Fibroblast of pulmonary artery (primary cell): ENCODE measurements at places on chromosomes 3 and 15.

DNA sequence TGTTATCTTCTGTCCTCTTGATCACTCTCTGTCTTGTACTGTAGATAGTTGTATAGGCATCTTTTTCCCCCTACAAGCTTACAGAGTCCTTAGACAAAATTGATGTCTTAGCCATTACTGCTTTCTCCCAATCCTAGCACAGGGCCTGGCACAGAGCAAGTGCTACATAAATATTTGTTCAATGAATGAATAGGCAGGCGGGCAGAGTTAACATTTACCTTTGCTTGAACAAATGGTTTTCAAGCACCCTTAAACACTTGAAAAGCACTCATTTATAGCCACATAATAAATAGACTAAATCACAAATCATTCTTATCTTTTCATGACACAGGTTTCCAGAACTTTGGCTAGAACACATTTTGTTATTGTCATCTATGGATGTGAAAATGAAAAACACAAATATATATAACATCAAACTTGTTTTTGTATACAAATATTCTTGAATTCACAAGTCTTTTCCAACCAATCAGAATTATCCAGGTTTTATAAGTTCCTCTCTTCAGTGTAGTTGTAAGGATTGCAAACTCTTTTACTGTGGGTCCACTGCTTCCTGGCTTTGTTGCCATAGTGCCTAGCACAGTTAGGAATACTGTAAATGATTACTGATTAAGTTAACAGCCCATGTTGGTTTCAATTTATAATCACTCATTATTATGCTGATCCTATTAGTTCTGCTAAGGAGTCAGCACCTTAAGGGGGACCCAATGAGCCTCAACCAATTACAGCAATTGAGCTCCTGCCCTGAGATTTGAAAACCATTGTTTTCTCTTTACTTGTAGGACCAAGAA is 61.9 kb downstream of the ISL2 start:
- DNase-seq: no peak

GRCh38 chr3:141275032-141275422 is 43.4 kb downstream of the PXYLP1 start:
- no peak for DNase-seq

DNA sequence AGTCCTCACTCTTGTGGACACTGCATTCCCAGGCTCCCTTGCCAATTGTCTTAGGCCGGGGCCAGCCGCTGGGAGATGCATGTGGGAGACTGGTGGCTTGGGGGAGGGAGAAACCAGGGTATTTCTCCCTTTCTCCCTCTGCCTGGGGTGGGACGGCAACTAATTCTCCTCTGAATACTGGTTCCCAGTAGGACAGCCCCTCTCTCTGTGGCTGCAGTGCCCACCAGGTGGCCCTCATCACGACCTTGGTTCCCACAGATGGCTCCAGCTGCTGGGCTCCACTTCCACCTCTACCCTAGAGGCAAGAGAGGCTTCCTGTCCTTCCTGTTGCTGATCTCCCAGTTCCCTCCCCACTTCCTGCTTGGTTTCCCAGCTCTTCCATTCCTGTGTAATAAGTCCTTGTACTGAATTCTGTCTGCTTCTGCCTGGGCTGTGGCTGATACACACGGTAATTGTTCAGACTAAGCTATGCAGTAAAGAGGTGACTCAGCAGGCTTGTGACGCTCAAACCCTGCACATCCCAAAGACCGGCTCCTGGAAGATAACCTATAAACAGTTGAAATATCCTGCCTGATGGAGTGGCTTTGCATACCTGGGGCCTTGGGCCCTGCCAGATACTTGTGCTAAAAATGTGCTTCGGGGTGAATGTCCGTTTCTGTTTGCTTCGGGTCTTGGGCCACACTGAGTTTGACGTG is 20.4 kb upstream of the COPG1 start:
- peak; percentile 81 for DNase-seq

DNA sequence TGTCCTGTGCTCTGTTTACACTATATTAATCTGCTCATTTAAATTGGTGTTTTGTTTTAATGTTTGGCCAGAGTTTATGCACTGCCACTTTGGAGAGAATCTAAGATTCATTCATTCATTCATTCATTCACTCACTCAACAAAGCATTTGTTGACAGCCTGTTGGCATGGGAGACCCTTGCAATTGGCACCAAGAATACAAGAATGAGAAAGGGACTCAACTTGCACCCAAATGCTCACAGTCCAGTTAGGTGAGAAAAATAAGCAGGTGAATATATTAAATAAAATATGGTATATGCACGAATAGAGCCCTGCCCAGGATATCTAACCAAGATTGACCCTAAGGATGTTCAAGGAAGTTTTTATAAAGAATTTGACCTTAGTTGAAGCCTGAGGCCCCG is 80.4 kb downstream of the TGFBR2 start:
- no peak for DNase-seq

DNA sequence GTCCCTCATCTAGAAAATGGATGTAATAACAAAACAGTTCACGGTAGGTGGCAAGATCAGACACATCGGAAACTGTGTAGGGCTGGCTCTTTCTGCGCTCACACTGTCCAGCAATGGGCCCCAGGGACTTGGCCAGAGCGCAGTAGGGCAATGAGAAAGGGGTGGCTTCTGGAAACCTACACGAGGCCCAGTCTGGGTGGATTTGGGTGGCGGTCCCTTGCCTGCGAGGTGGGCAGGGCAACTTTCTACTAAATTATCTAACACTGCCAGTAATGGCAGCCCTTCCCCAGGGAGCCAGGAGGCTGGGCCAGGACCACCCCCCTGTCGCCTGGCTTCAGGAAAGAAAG is 2.1 kb upstream of the TNK2 start:
- no peak for DNase-seq

GRCh38 chr3:109257269-109257668 is 59.0 kb downstream of the DPPA2 start:
- DNase-seq: peak; percentile 95

DNA sequence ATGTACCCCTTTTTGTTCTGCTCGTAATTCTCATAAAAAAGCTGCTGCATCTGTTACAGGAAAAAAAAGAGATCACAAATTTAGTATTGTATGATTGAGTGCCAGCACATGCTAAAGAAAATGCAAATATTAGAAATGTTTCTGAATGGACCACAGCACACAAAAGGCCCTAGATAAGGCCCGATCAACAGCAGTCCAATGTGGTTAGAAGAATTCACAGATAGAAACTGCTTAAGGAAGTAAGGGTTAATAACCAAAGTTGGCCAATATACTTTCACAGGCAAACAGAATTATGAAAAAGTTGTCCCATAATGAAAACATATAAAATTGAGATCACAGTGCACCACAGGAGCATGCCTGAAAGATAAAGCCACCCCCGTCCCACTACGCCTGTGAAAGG is 72.9 kb downstream of the CHSY1 start:
- no peak for DNase-seq

- DNase-seq: no peak
Observed at GRCh38 chr15:81502439-81502838, 128.4 kb upstream of the TMC3 start.

DNA sequence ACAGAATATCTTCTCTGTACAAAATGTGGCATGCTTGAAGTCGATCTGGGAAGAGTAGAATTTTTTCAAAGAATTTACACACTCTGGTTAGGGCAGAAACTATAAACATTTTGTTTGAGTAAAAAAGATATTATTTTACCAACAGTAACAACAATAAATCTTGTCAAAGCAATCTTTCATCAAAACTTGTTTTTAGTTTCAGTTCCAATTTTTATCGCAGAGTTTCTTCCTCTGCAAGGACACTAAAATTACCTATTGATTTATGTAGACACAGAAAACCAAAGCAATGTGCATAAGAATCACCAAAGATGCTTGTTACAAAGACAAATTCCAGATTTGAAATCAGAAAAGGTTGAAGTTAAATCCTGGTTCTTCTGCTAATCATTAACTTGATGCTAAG is 61.9 kb downstream of the CGGBP1 start:
- DNase-seq: no peak

DNA sequence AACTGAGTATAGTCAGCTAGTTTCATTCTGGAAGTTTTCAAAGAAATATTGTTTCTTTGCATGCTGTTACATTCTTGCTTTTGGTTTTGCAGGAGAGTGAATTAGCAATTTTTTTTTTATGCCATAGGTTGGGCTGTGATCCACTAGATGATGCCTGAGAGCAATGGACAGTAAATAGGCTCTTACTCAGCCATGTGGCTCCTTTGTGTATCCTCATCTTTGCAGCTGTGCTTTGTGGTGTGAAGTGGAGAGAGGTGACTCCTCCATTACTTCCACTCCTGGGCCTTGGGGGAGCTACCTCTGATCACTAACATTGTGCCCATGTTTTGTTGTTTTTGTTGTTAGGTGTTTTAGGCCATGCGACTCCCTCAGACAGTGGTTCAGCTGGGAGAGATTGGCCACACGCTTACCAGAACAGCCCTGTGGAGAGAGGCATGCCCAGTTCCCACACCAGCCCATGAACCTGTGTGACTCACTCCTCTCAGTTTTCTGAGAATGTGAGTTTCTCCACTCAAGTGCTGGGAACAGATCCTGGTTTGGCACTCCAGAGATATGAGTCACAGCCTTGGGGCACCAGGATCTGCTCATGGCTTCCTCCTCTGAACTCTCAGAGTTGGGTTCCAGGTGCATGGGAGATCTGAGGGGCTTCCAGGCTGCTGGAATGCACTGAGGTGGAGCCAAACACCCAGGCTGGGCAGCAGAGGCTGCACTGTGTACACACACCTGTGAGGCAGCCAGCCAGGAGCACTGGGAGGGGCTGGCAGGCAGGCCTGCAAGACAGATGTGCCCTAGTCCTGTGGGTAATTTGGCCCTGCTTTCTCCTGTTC is 785.3 kb downstream of the ROBO2 start:
- peak; percentile 66 for DNase-seq
